ENCODE measurements at places on chromosomes 16 and 17.

- DNase-seq, result no peak
These were observed 202.5 kb downstream of the ZFHX3 start for GRCh38 chr16:72845322-72846020.

DNA sequence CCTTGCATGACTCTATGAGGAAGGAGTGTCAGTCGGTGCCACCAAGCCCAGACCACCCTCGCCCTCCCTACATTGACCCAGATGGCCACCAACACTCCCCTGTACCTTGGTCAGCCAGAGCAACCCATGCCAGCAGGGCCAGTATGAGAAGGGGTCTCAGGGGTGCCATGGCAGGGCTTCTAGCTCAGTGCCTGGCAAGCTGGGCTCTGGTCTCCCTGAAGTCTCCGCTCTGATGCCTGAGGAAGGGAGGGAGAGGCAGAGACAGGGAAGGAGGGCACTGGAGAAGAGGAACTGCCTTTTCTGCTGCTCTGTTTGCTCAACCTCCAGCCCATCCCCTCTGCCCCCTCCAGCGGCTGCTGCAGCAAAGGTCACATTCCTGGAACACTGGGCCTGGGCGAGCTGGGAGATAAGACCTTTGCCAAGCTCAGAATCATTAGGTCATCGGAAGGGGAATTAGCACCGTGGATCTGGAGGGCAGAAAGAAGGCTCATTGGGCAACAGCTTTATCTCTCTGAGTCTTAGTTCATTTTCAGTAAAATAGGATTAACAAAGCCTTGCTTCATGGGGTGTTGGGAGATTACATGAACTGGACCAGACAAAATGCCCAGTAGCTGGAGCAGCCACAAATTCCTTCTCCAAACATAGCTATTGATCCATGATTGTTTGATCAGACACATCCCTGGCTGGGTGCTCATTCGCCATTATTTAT lies at the start of gene VTN:
Gene VTN (minus strand): TSS at position 273 of the 709 bp plus-strand sequence. CDS start 104 bp downstream, at position 169.
- no peak for DNase-seq

DNA sequence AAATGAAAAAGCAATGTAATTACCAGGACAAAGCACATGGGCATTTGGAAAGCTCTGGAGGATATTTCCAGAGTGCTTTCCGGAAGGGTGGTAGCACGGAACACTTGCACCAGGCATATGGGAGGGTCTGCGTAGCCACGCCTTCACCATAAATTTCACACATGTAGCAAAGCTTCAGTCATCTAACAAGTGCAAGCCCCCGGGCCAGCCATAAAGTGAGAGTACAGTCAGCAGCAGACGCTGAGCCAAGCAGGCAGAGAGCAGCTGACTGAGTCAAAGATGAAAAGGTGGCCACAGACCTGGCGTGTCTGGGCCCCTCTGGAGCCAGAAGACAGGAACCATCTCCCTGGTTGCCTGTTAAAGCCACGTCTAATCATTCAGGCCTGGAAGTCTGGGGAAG lies 130.6 kb downstream of the SEC14L1 start:
- no peak for DNase-seq

DNA sequence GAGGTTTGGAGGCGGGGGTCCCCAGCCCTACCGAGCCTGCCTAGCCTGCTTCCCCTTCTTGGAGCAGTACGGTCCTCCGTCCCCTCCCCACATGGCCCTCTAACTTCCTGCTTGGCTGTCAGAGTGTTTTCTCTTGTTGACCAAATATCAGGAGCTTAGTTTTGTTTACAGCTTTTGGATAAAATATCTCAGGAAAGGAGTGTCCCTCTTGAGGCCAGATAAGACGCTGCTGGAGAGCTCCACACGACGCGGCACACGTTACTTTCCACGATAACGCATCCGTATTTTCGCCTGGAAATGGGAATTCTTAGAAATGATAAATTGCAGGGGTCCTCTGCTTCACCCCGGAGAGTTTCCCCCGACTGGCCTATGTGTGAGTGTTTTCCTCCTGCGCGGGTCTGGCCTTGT lies 182.9 kb downstream of the MAF start:
- DNase-seq, result no peak

- no peak for DNase-seq
These were observed 18.7 kb downstream of the CES4A start for GRCh38 chr16:67006930-67007658.

Measured in KG1 (cell line).